Daoy (cell line): ENCODE measurements at places on chromosomes 4 and X. TPM values are rescaled to one million over a fixed set of nuclear protein-coding genes. Genes with fewer than 3 reads are reported as not detected.

GRCh38 chr4:124931050-124931449 is 218.5 kb upstream of the ANKRD50 start:
- no peak for DNase-seq

DNA sequence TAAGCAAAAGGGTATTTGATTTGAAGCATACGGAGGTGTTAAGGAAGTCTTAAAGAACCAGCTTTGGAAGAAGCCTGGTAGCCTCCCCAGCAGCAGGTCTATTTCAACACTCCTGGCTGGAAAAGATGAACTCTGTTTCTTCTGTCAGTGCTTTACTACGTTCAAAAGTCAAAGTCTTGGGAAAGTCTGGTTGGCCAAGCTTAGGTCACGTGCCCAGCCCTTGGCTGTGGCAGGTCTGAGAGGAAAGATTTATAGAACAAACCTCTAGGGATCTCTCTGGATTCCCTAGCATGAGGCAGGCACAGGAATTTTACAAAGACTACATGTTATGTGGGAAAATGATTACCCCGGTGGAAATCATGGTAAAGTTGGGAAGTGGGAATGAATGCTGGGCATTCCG is 8.6 kb upstream of the ARHGAP10 start:
- no peak for DNase-seq

DNA sequence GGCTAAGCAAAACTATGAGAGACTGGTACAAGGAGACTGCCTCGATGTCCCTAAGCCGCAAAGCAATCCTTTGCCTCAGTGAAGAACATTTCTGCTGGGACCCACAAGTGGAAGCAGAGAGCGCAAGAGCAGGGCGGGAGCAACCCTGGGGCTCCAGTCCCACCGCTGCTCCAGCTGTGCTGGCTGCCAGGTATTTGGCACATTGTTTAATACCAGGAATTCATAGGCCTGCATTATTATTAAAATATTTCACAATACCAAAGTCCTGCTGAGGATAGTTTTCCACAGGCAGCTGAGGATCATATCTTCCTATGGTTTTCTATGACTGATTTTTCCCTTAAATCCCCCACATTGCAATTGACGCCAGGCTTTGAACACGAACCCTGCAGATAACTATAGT is 163.5 kb upstream of the TLL1 start:
- no peak for DNase-seq

DNA sequence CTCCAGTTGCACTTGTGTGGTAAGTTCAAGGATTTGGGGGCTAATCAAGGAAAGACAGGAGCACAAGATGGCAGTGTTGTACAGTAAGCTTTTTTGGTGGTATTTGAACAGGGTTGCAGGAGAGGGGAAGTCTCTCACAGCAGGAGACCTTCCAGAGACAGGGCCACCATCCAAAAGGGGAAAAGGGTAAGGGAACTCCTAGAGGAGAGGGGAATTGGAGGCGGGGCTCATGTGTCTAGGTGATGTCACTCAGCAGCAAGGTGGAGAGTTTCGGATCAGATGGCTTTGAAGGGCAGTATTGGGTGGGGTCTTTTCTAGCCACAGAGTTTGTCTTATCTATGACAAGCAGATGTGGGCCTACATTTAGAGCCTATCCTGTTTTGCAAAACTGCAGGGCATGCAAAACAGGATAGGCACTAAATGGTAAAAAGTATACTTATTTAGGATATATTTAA is 13.4 kb upstream of the RNF175 start:
- no peak for DNase-seq

The RNF128 gene
- 1.8 TPM in 2 replicates for total RNA-seq

The GSX2 gene
- not detected in 2 replicates for total RNA-seq

DNA sequence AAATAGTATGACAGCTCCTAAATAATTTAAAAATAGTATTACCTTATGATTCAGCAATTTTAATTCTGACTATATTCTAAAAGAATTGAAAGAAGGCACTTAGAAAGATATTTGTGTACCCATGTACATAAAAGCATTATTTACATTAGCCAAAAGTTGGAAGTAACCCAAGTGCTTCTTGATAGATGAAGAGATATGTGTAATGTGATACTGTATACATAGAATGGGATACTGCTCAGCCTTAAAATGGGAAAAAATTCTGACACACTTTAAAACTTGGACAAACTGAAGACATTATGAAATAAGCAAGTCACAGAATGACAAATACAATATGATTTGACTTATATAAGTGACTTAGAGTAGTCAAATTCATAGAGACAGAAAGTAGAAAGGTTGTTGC is 112.2 kb downstream of the IDS start:
- no peak for DNase-seq

DNA sequence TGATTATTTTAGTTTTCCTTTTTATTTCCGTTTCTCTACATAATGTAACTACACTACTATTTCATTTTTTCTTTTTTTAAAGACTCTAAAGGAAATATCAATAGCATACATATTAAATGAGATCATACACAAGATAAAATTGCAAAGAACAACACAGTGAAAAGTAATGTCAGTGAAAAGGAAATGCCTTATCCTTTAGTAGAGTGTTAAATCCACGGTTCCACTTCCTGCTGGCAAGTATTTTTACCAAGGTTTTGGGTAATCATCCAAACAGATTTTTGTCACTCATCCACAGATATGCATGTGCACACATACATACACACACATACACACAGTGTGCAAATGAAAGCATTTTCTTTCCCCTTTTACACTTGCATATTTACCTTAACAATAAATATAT is 548.9 kb downstream of the PPP4R3C start:
- no peak for DNase-seq

DNA sequence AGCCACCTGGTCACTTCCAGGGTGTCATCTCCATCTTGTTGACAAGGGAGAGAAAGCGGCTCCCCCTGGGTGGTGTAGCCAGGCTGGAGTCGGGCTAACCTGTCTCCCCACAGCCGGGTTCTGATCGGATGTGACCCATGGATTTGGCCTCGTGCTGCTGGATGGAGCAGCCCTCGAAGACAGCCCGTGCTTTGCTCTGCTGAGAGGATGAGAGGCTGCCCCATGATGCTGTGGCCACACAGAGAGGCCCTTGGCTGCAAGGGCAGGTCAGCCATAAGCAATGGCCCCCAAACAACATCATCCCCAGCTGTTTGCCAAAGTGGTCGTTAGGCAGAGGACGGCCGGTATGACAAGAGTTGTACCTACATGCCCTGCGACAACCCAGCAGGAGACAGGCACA is 106.6 kb downstream of the HMX1 start:
- no peak for DNase-seq
